ENCODE measurements at places on chromosomes 3 and 15.

DNA sequence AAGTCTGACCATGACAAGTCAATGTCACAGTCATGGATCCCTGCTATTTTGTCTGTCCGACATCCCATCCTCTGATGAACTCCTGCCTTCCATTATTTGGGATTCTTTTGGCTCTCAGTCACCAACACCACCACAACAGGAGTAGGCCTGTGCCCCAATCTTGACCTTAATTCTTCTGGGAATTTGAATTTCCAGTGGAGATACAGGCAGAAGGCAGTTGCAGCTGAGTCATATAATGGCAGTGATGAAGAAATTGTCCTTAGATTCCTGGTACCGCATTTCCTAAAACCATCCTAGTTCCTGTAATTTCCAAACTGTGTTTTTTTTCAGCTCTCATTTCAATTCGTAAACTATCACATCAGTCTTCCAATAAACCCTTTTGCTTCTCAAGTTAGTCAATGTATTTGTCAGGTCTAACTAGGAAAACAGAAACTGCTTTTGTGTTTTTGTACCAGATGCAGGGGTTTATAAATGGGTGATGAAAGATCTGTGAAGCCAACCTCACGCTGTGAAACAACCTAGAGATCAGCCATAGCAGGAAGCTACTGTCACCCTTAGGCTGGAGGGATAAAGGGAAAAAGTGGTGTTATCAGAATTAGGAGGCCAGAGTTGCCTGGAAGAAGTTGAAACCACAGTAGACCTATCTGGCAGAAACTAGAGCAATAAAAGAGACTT lies 126.3 kb upstream of the TMEM108 start:
- no peak for DNase-seq

- DNase-seq: no peak
Measured at GRCh38 chr3:30924763-30925162, 30.3 kb upstream of the GADL1 start.

GRCh38 chr15:42736178-42736792 lies 643 bp downstream of the CDAN1 start:
- DNase-seq: no peak

DNA sequence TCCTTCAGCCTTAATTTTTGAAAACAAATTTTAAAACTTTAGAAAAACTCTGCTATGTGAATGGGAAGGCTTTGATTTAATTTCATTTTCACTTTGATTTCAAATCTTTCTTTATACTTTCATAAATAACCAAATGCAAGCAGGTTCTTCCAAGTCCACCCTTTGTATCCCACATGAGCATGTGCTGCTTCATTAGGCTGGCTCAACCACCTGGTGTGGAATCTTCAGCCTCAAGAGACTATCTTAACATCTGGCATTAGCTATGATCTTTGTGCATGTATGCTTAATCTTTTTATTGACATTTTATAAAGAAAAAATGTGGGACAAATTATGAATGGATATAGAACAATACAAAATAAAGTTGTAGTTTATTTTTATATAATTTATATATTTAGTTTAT lies 81.8 kb upstream of the MLF1 start:
- no peak for DNase-seq

DNA sequence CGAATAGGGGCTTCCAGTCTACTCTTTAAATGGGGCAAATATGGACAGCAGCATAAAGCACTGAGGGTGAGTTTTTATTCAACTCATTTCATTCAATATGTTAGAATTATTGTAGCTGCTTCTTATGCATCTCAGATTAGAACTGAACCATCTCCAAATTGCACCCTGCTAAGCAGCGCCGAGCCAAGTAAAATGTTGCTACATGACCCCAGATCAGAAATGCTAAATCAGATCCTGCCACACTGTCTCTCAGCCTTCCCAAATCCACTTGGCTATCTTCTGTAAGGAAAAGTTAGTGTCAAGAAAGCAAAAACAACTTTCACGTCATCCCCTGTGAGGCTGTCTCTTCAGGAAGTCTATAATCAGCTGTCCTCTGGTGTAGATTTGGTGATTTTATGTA lies 293.2 kb downstream of the CNTN4 start:
- no peak for DNase-seq

DNA sequence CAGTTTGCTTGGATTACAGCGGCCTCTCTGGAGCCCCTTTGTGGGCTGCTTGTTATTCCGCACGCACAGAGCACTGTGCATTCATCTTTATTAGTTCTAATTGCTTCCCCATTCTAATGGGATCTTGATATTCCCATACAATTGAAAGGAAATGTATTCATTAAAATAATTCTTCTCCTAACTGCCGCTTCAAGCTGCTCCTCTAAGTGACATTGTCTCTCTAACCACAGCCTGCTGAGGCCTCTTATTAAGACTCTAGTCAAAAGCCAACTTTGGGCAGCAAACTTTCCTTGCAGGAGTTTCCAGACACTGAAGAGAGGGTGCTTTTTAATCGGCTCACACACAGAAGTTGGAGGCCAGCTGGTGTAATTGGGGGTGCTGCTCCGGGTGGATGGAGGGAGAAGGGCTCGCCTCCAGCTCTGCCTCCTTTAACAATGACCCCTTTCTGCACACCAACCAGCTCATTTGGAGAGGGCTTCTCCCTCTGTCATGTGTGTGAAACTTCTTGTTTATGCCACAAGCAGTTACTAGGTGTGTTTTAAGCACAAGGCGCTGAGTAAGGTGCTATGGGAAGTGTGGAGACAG lies 5.6 kb upstream of the MAGEF1 start:
- DNase-seq: no peak

- DNase-seq: no peak
Measured at GRCh38 chr15:57609805-57610529, 18.3 kb downstream of the MYZAP start.

DNA sequence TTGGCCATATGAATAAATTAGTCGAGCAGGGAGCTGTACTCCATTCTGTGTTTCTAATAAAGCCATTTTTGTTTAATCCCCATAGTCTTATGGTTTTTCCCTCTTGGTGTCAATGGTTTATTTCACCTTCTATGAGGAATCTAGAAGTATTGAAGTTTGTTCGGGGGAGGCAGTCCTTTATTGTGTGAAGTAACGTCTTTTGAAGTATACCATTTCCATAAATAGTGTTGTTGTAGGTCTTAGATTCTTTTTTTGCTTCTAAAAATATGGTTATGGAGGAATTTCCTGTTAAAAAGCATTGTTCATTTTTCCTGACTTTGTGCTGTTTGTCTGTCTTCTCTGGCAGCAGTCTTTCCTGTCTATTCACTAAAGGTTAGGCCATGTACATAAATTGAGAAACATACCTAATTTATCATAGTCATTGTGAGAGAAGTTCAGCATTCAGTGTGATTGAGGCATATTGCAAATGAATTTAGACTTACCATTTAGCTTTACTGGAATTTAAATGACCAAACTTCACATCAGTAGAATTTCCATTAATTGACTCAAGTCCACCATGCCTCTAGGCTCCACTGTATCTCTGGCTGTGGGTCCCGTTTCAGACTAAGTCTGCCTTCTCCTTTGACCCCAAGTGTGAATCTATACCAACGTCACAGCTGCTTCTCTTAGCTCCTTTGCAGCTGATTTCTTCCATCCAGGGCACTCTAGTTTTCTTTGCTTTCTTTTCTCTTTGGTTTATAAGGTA lies 37.3 kb downstream of the YEATS2 start:
- no peak for DNase-seq

DNA sequence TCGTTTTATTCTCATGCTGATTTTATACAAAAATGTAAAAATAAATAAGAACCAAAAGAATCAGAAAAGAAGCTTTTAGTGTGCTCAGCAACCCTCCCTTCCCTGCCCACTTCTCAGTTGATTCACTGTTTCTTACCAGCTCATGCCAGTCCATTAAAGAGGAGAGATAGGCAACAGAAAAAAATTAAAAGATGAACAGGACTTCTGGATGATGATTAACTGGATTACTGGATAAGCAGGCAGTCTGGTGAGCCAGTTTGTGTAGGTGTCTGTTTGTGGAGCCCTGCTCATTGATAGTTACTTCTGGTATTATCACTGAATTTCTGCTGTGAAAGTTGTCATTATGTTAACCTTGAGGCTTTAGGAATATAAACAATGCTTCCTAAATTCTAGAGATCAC lies 15.1 kb upstream of the GPR171 start:
- no peak for DNase-seq

DNA sequence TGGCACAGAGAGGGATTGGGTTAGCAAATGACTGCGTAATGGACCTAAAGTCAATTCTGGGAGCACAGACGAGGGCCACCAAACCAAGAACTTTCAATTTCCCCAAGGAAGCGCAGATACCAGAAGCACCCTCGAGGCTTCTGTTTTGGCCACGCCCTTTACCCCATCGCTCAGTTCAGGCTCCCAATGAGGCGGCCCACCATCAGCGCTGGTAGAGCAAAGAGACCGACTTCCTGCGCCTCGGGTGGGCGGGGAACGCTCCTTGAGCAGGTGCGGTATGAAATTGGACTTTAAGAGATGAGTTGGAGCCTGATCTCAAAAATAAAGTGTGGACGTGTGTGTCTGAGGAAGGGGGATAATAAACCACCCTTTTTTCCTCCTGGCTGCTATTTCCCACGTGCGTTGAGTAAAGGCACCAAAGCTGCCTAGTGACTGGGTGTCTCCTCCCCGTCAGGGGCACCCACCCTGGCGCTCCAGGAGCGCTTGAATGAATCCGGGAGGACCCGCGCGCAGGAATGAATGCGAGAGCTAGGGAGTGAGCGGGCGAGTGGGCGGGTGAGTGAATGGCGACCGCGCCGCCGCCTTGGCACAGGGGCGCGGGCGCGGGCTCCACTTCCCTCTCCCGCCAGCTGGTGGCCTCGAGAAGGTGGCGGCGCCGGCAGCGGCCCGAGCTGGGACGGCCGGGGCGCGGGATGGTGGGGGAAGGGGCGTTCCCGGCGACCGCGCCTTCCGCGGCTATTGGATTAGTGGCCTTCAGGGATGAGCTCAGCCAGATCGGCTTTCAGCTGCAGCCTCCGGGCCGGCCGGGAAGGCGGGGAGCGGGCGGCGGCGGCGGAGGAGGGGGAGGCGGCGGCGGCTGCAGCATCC lies at the start of gene SPSB4:
SPSB4 (plus strand) TSS at position 772 of the 867 bp plus-strand sequence. CDS start 14,758 bp downstream, outside the sequence.
- DNase-seq: no peak

GRCh38 chr3:153127788-153128187 lies 34.2 kb upstream of the RAP2B start:
- DNase-seq: no peak

- no peak for DNase-seq
Measured at GRCh38 chr3:58116985-58117384, 93.8 kb downstream of the DNASE1L3 start.

GRCh38 chr3:128462931-128463330 lies 3.8 kb downstream of the DNAJB8 start:
- DNase-seq: no peak

DNA sequence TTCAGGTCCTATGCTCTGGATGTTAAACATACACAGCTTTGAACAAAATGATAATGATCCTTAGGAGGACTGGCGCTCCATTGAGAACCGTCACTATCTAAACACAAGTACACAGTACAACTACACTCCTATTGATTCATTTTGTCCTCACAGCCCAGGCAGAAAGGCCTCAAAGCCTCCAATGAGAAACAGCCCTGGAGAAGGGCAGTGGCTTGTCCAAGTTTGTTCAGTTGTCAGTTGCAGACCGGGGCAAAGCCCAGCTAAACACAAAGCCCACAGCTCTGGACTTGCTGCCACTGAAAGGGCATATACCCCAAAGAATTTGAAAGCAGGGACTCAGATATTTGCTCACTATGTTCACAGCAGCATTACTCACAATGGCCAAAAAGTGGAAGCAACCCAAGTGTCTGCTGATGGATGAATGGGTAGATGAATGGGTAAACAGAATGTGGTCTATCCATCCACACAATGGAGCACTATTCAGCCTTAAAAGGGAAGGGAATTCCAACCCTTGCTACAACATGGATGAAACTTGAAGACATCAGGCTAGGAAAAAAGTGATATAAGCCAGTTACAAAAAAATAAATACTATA lies 34.7 kb downstream of the NUP210 start:
- DNase-seq: no peak

- DNase-seq: no peak
Measured at GRCh38 chr3:25895443-25895842, 105.6 kb downstream of the OXSM start.

GRCh38 chr3:134059035-134059601 lies 29.4 kb upstream of the SLCO2A1 start:
- DNase-seq: no peak

GRCh38 chr3:128294999-128295468 lies 141.8 kb downstream of the EEFSEC start:
- no peak for DNase-seq

DNA sequence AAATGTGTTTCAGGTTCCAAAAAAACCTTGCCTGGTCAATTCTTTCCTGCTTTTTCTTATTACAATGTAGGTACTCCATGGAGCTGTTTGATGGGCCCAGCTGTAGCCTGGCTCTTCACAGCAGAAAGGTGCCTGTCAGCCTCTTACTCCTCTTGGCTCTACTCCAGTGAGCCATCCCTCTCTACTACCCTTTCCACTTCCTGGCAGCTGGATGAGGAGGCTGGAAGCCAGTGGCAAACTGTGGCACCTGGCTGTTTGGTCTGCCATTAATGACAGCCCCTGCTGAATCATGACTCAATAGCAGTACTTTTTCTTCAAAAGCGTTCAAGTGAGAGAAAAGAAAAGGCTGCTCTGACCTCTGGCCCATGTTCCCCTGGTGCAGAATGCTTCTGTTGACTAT lies 618.1 kb downstream of the PYDC2 start:
- DNase-seq: no peak

GRCh38 chr3:50627407-50628051 lies 10.6 kb downstream of the MAPKAPK3 start:
- DNase-seq: no peak

- DNase-seq: peak; percentile 27
Measured at GRCh38 chr15:99566157-99566897, 543 bp downstream of the MEF2A start.

DNA sequence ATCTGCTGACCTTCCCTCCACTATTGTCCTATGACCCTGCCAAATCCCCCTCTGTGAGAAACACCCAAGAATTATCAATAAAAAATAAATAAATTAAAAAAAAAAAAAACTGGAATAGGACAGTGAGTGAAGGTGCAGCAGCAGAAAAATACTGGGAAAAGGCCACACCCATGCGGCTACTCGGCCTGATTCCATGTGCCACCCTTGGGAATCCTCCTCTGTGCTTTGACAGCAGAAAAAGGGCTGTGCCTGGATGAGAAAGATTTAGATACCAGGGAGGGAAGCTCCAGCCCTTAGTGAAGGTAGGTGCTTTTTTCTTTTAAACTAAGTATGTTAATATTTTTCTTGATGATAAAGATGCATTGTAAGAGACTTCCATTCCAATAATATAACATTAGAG lies 107.8 kb downstream of the CTNNB1 start:
- no peak for DNase-seq

DNA sequence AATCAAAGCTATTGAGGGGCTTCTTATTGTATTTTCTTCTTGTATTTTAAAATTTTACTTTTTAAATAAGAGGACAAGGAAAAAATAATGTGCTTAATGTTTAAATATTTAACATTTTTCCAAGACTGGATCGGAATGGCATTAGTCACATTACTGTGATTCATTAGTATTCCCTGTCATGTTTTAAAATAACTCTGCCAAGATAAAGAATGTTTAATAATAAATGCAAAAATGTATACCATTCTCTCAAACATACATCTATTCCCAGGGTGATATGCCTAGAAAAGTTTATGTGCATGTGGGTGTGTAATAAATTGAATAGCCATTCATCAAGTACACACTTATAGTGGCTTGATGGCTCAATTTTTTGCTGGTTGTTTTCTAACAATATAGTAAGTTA lies 936.1 kb downstream of the PLOD2 start:
- no peak for DNase-seq

Measured in immature natural killer cell (primary cell).